Breast epithelium (tissue), 4 donors: ENCODE measurements at places on chromosomes 13 and 19. TPM values are rescaled to one million over a fixed set of nuclear protein-coding genes. Genes with fewer than 3 reads are reported as not detected.

GRCh38 chr13:105084931-105085330, 1450.5 kb downstream of the EFNB2 start:
- no peak overlapping the region for H3K27ac ChIP-seq
- no peaks in the 10 kb centered on the region for H3K36me3 ChIP-seq
- H3K27me3 ChIP-seq: no peaks in the 10 kb centered on the region
- H3K4me1 ChIP-seq: no peaks in the 10 kb centered on the region
- DNase-seq: no peak
- no peak overlapping the region for H3K4me3 ChIP-seq

GRCh38 chr13:27211771-27212364, 39.5 kb upstream of the RPL21 start:
- DNase-seq: no peak
- H3K27me3 ChIP-seq: no peaks in the 10 kb centered on the region
- no peaks in the 10 kb centered on the region for H3K4me1 ChIP-seq
- H3K27ac ChIP-seq: no peak overlapping the region
- no peaks in the 10 kb centered on the region for H3K36me3 ChIP-seq

GRCh38 chr19:2214251-2214650, 21.9 kb downstream of the PLEKHJ1 start:
- H3K4me1 ChIP-seq: no peaks in the 10 kb centered on the region
- no peak overlapping the region for H3K27ac ChIP-seq
- H3K27me3 ChIP-seq: no peaks in the 10 kb centered on the region

DNA sequence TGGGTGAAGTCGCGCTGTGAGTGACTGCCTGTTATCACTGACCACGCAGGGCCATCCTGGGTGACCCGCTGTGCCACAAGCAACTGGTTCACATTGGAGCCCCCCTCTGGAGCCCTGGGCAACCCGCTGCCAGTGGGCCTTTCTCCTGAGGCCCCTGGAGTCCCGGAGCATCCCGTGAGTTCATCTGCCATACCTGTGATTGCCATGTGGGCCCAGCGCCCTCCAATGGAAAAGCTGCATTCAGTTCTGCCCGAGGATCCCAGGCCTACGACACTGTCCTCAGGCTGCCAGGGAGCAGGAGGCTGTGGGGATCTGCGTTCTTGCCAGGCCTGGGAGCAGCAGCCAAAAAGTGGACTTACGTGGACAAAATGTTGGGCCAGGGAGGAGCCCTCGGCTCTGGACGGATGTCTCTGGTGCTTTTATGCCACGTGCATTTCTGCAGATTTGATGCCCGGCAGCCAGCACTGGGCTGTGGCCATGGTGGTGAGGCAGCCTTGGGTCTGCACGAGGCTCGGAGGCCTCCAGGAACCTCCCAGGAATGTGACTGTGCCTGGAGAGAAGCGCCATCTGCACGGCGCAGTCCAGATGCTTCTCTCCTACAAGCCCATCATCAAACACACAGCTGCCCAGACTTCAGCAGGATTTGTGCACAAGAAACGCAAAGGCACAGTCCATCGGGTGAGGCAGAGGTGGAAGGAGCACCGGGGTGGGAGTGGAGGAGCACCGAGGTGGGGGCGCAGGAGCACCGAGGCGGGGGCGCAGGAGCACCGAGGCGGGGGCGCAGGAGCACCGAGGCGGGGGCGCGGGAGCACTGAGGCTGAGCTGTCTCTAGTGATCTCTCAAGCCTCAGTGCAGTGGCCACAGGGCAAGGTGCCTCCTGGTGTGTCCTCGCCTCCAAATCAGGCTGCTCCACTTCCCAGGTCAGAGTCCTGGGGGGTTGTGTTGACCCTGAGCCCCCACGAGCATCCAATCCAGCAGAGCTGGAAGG, 44.0 kb downstream of the C13orf46 start:
- no peak for DNase-seq
- peak overlapping the region; percentile 90 for H3K27ac ChIP-seq
- no peak overlapping the region for H3K4me3 ChIP-seq
- no peaks in the 10 kb centered on the region for H3K36me3 ChIP-seq
- H3K27me3 ChIP-seq: no peaks in the 10 kb centered on the region

GRCh38 chr13:104766319-104766718, 1700.1 kb upstream of the SLC10A2 start:
- no peaks in the 10 kb centered on the region for H3K4me1 ChIP-seq
- no peak for DNase-seq
- H3K27me3 ChIP-seq: no peaks in the 10 kb centered on the region
- H3K36me3 ChIP-seq: no peaks in the 10 kb centered on the region
- H3K4me3 ChIP-seq: no peak overlapping the region

DNA sequence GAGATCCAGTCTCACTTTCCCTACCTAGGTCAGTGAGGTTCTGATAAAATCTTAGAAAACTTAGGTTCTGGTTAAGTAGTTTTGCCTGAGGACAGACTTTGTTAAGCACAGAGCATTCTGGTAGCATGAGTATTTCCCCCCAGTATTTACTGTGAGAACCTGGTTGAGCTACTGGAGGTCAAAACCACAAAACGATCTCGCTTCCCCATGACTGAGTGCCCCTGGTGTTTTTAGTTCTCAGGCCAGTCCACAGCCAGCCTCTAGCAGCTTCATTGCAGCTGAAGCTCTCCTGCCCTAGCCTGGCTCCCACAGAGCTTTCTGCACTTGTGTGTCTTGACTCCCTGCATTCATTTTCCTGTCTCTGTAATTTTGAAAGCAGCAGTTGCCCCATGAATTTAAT, 1138.2 kb downstream of the UQCRFS1 start:
- no peaks in the 10 kb centered on the region for H3K4me1 ChIP-seq
- no peaks in the 10 kb centered on the region for H3K36me3 ChIP-seq
- no peak overlapping the region for H3K27ac ChIP-seq
- DNase-seq: no peak
- H3K4me3 ChIP-seq: no peak overlapping the region

DNA sequence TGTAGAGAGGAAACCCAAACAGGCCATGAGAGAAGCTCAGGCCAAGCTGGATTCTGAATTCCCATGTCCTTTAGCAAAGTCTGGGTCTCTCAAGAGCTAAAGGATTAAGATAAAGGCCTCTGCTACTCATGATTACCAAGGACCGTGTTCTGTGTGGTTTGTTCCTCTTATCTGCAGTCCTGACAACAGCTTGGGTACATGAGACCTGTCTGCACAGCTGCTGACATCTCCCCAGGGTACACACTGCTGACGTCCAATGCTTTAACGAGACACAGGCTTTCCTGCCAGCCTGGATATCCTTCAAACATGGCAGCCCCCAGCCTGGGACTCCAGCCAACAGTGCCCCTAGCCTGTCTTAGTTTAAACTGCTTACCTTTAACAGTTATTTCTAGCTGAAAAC, 211.0 kb downstream of the SLC7A1 start:
- no peak overlapping the region for H3K27ac ChIP-seq
- H3K4me1 ChIP-seq: no peaks in the 10 kb centered on the region
- H3K36me3 ChIP-seq: no peaks in the 10 kb centered on the region
- H3K4me3 ChIP-seq: no peak overlapping the region
- no peak for DNase-seq

DNA sequence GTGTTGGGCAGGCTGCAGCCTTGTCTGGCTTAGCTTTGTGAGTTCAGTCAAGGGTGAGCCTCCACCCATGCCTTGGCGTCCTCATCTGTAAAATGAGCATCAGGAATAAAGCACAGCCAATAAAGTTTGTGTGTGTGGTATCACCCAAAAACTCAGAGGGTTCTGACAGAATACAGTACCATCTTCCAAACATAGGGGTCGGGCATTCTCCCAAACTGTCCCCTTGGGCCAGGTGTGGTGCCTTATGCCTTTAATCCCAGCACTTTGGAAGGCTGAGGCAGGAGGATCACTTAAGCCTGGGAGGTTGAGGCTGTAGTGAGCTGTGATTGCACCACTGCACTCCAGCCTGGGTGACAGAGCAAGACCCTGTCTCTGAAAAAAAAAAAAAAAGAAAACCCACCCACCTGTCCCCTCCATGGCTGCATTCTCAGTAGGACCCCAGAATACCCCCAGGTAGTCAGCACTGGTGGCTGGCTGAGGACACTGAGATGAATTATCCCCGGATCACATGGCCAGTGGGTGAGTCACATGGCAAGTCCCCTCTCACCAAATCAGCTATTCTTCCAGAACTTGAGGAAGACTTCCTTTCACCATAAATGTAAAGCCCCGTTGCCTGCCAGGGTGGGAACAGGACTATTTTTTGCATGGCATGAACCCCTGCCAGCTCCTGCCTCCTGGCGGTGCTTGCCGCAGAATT, 18.6 kb downstream of the POP4 start:
- H3K4me3 ChIP-seq: no peak overlapping the region
- no peaks in the 10 kb centered on the region for H3K27me3 ChIP-seq
- H3K4me1 ChIP-seq: no peaks in the 10 kb centered on the region
- no peak for DNase-seq
- no peak overlapping the region for H3K27ac ChIP-seq
- H3K36me3 ChIP-seq: no peaks in the 10 kb centered on the region

DNA sequence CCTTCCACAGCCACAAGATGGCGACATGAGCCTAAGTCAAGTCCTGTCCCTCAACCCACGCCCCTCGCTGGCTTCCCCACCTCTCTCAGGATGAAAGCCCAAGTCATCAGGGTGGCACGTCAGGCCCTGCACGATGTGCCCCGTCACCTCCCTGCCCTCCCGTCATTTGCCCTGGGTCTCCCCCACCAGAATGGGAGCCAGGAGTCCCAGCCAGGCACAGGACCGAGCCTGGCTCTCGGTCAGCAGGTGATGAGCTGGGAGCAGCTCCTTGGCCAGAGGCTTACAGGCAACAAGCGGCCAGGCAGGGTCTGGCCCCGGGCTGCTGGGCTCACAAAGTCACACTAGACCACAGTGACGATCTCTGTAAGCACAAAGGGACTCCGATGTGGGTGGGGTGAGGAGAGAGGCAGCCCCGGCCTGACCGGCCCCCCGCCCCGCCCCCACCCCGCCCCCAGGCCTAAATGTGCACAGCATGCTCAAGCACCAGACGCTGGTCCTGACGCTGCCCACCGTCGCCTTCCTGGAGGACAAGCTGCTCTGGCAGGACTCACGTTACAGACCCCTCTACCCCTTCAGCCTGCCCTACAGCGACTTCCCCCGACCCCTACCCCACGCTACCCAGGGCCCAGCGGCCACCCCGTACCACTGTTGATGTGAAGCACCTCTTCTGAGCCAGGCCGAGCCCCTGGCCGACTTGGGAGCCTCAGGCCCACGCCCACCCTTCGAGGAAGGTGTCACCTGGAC, 7.3 kb downstream of the MRPL4 start:
- H3K36me3 ChIP-seq: no peaks in the 10 kb centered on the region
- H3K27me3 ChIP-seq: no peaks in the 10 kb centered on the region
- no peaks in the 10 kb centered on the region for H3K4me1 ChIP-seq

DNA sequence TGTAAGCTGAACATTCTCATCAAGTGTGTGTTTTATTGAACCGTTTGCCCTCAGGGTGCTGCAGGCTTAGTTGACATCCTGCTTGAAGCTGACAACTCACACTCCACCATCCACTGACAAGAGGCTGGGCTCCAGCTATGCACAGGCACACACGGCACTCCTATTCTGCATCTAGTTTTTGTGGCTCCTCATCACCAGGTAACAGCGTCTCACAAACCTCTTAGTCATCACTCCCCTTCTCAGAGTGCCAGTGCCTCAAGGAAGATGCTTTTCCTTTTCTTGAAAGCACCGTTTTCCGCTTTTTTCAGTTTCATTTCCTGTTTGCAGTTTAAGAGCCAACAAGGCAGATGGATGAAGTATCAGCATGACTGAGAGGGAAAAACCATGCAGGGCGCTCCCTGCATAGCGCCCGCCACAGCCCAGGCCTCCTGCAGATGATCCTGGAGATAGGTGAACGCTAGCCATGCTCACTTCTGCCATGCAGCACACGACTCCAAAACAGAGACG, 491.2 kb downstream of the COG6 start:
- no peak for DNase-seq
- no peaks in the 10 kb centered on the region for H3K36me3 ChIP-seq
- H3K27me3 ChIP-seq: no peaks in the 10 kb centered on the region

DNA sequence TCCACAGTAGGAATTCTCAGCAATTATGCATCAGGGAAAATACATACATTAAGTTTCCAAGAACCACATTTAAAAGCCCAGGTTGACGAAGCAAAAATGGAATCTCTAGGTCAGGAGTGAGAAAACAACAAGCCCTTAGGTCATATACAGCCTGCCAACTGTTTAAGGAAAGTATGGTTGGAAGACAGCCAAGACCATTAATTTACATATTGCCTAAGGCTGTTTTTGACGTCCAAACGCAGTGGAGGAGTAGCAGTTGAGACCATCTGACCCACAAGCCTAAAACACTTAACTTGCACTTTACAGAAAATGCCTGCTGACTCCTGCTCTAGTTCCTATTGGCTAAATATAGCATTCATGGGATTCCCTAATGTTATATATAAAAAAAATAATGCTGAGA, 299.0 kb downstream of the ITGBL1 start:
- no peak for DNase-seq
- H3K27ac ChIP-seq: no peak overlapping the region
- H3K4me1 ChIP-seq: no peaks in the 10 kb centered on the region
- no peaks in the 10 kb centered on the region for H3K27me3 ChIP-seq

DNA sequence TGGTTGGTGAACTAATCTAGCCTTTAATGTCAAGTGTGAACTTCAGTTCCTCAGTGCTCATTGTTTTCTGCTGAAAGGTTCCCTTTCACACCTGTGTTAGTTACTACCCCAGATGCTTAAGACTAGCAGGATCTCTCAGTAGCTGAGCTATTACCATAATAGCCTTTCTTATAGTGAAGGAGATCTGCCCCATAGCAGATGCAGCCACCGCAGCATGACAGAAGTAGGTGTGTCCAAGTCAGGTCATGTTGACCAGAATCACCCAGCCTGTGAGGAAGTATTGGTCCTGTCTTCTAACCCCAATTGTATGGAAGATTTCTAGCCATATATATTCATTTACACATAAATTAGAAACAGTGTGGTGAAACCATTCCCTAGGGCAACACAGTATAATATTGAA, 37.3 kb downstream of the ZAR1L start:
- peak overlapping the region; percentile 36 for H3K27ac ChIP-seq
- H3K4me3 ChIP-seq: no peak overlapping the region
- H3K27me3 ChIP-seq: no peaks in the 10 kb centered on the region

GRCh38 chr13:29487466-29488454, 107.7 kb downstream of the SLC7A1 start:
- no peaks in the 10 kb centered on the region for H3K27me3 ChIP-seq
- no peak overlapping the region for H3K27ac ChIP-seq
- H3K36me3 ChIP-seq: no peaks in the 10 kb centered on the region
- H3K4me1 ChIP-seq: no peaks in the 10 kb centered on the region
- DNase-seq: no peak

The KL gene
- total RNA-seq: 4.3 TPM

The FCGBP gene
- 77.3 TPM for total RNA-seq

The FGF22 gene
- not detected for total RNA-seq

The KLK3 gene
- 0.32 TPM for total RNA-seq

The ZNF154 gene
- 0.96 TPM for total RNA-seq

The GJA3 gene
- total RNA-seq: not detected

The IRS2 gene
- 25.8 TPM for total RNA-seq

The SLC27A5 gene
- 18.0 TPM for total RNA-seq

The CADM4 gene
- total RNA-seq: 2.1 TPM
